ENCODE measurements at places on chromosomes 2 and 18. TPM values are rescaled to one million over a fixed set of nuclear protein-coding genes. Genes with fewer than 3 reads are reported as not detected.

Gene CENPA
- total RNA-seq = 7.4 TPM

Gene TMEM247
- total RNA-seq = 0.32 TPM

Gene PPP1R7
- total RNA-seq = 64.1 TPM

Gene NFE2L2
- total RNA-seq = 78.6 TPM

Gene PTPRM
- total RNA-seq = 48.6 TPM

Gene PLGLB1
- total RNA-seq = 0.32 TPM

Gene DNAH6
- total RNA-seq = under 0.01 TPM

Gene CXCR4
- total RNA-seq = not detected

Gene LINC00305
- total RNA-seq = not detected

Gene GNLY
- not detected for total RNA-seq

Gene SCYGR4
- total RNA-seq = not detected

Gene RAD51AP2
- total RNA-seq = under 0.01 TPM

Gene MREG
- 1.3 TPM for total RNA-seq

Gene KCNK3
- under 0.01 TPM for total RNA-seq

Measured in fibroblast of villous mesenchyme (primary cell).